Regular cardiac myocyte (primary cell): ENCODE measurements at places on chromosomes 5 and 9. TPM values are rescaled to one million over a fixed set of nuclear protein-coding genes. Genes with fewer than 3 reads are reported as not detected.

DPH7 gene
- 20.1 and 22.6 TPM in 2 replicates for total RNA-seq

CEP120 gene
- total RNA-seq: 19.2 and 21.7 TPM in 2 replicates

GRXCR2 gene
- not detected in 2 replicates for total RNA-seq

TAS2R1 gene
- 0.28 TPM in 1 of 2 replicates, not detected in the other for total RNA-seq

CCNO gene
- under 0.01 and 0.56 TPM in 2 replicates for total RNA-seq

JAKMIP2 gene
- total RNA-seq: under 0.01 TPM in 2 replicates

ITGA1 gene
- 28.9 and 92.2 TPM in 2 replicates for total RNA-seq

SLC36A2 gene
- not detected in 2 replicates for total RNA-seq

HMGCR gene
- total RNA-seq: 55.8 and 74.0 TPM in 2 replicates

SLC4A9 gene
- total RNA-seq: under 0.01 TPM in 1 of 2 replicates, not detected in the other

DIAPH1 gene
- total RNA-seq: 16.1 and 41.4 TPM in 2 replicates

LRRC19 gene
- not detected in 2 replicates for total RNA-seq
